NCI-H2081 (cell line): ENCODE measurements at places on chromosomes 1 and 21.

GRCh38 chr1:42593486-42594100, 64.6 kb upstream of the PPIH start:
- DNase-seq, result no peak

GRCh38 chr21:25790878-25791204, 56.1 kb downstream of the GABPA start:
- no peak for DNase-seq

DNA sequence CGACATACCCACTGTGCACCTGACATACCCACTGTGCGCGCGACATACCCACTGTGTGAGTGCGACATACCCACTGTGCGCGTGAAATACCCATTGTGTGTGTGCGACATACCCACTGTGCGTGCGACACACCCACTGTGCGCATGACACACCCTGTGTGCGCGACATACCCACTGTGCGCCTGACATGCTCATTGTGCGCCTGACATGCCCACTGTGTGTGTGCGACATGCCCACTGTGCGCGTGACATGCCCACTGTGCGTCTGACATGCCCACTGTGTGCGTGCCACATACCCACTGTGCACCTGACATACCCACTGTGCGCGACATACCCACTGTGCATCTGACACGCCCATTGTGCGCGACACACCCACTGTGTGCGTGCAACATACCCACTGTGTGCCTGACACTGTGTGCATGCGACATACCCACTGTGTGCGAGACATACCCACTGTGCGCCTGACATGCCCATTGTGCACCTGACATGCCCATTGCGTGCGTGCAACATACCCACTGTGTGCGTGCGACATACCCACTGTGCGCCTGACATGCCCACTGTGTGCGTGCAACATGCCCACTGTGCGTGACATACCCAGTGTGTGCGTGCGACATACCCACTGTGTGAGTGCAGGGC, 2.5 kb upstream of the RRP1 start:
- DNase-seq, result no peak

GRCh38 chr21:43956670-43957035, 55.5 kb upstream of the TRAPPC10 start:
- no peak for DNase-seq

- DNase-seq, result no peak
Measured at GRCh38 chr1:7470904-7471638, 300.0 kb upstream of the VAMP3 start.
